T-helper 2 cell (primary cell): ENCODE measurements at places on chromosomes 16 and 17.

- DNase-seq: peak; percentile 66
Measured at GRCh38 chr17:82848022-82848592, 8.3 kb upstream of the ZNF750 start.

- no peak for DNase-seq
Measured at GRCh38 chr16:51592535-51593300, 441.6 kb upstream of the SALL1 start.

DNA sequence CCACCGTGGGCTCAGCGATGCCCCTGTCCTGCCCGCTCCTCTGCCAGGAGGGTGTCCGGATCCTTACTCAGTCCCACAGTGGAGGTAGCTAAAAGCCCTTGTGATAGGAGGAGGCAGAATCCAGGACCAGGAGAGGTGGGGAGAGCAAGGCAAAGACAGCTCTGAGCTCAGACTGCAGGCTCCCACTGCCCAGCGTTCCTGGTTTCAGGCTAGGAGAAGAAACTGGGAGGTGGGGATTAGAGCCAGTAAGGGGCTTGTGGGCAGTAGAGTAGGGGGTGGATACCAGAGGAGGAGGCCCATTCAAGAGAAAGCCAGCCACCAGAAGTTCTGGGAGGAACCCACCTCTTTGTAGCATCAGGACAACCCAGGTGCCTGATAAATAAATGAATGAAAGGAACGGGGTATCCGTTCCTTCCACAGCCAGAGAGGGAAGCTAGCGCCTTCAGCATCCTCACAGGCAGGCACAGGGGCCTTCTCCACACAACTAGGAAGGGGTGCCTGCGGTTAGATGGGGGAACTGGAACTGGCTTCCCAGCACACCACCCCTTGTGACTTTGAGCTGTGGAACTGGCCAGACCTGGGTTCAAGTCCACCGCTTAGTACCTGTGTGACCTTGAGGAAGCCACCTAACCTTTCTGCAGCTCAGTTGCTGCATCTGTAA lies 2.3 kb downstream of the IL21R start:
- no peak for DNase-seq

DNA sequence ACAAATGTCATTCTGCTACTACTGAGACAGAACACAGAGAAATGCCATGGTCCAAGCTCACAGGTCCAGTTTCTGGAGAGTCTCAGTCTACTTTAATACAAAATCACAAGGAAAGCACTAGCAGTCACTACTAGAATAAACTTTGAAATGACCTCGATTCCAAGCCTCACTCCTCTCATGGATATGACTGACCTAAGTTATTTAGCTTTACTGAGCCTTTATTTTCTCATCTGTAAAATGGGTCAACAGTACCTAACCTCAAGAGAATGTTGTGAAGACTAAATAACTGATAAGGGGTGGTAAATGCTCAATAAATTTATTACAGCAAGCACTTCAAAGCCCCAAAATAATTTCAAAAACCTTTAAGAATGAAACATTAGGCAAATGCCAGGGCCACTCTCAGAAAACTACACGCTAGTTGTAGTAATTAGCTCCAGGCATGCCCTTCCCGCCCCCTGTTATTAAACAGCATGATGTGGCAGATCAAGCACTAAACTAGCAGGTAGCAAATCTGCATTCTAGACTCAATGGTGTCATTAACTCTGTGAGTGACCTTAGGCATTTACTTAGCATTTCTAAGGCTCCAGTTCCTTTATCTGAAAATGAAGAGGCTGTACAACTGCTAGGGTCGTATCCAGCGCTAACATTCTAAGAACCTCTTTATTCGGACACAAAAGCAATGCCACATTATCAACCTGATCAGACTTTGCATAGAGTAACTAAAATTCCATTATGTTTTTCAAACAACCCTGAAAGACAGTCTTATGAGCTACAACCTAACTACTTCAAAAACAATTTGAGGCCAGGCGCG lies 8.4 kb downstream of the GSPT1 start:
- DNase-seq: no peak

- no peak for DNase-seq
Measured at GRCh38 chr16:11049396-11050059, 105.2 kb downstream of the CLEC16A start.
